ENCODE measurements at places on chromosomes 1 and 21.

DNA sequence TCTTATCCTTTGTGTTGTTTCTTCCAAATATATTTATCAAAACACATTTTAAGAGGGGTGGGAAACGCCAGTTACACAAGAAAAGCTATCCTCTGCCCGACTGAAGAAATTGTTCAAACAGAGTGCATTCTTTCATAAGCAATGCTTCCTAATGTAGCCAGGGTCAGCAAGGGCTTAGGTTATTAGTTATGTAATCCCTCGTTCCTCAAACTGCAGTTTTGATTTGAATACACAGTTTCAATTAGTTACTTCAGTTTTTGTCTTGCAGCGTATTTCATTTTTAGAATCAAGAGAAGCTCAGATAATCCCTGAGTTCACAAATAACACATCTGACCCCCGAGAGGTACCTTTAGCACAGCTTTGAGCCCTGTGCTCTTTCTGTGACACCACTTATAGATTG is 141.7 kb upstream of the NRIP1 start:
- no peak for DNase-seq

- peak; percentile 46 for DNase-seq
Measured at GRCh38 chr1:19435181-19435580, 50.2 kb downstream of the CAPZB start.

GRCh38 chr1:11272832-11273594 is at the start of gene UBIAD1:
Gene UBIAD1, plus strand, starts transcription at chr1:11273198. Its CDS starts 334 bp downstream, at chr1:11273532.
- peak; percentile 95 for DNase-seq

GRCh38 chr1:47449822-47450552 is 12.1 kb downstream of the FOXD2 start:
- peak; percentile 22 for DNase-seq

- no peak for DNase-seq
Measured at GRCh38 chr1:56830052-56830451, 10.8 kb upstream of the FYB2 start.

GRCh38 chr1:93814059-93814794 is 64.8 kb downstream of the DNTTIP2 start:
- DNase-seq = peak; percentile 90

DNA sequence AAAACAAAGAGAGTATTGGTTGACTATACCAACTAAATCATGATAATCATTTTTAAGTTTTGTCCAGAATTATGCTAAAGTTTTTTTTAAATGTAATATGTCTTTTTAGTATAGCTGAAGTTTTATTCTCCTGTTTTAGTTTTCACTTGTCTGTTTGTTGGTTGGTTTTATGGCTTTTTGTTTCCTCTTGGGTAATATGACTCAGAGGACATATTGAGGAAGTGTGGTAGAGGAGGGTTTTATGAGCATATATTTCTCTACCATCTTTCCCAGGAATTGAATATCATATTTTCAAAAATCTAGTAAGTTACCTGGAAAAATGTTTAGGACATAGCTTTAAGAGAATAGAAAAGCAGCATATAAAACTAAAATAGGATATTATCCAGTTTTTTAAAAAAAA is 68.6 kb upstream of the MCOLN3 start:
- DNase-seq = no peak

DNA sequence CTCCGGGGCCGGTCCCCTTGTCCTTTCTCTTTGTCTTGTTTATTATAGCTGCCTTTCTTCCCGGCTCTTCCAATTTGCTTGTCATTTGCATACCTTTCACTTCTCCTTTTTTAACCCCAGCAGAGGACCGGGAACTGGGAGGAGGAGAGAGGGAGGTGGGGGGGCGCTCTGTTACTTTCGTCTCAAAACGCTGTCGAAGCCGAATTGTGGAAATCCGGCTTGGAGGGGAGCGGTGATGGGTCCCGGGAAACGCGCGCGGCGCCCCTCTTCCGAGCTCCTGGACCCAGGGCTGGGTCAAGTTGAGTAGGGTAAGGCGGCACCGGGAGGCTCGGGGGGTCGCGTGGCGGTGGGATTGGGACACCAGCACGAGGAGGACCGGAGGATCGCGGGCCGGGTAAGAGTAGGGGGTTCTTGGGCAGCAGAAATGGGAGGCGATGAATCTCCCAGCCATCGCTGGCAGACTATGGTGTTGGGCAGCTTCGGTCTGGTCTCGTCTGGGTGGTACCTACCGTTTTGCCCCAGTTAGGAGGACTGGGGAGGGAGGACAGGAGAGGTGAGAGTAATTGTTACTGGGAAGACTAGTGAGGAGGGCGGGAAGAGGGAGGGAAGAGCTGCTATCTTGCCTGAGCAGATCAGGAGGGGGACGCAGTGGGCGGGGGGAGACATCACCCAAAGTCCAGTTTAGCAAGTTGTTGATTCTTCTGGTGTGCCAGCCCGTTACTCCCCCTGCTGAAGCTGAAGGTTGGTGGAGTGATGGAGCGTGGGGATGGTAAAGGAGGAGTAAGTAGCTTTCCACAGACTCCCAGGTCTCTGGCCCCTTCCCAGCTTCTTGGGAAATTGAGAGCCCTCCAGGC is 1.5 kb downstream of the PROX1 start:
- DNase-seq = peak; percentile 45

GRCh38 chr21:31913182-31913608 is 40.4 kb downstream of the HUNK start:
- DNase-seq = no peak

- DNase-seq = peak; percentile 69
Measured at GRCh38 chr1:74771913-74772515, 39.1 kb downstream of the TYW3 start.
